Stimulated activated effector memory CD8-positive, alpha-beta T cell treated with anti-CD3 and anti-CD28 coated beads, Interleukin-12 subunit alpha, Interleukin-12 subunit beta, amount 100 ng/mL, for 72 hours (primary cell): ENCODE measurements at places on chromosomes 11 and 22.

DNA sequence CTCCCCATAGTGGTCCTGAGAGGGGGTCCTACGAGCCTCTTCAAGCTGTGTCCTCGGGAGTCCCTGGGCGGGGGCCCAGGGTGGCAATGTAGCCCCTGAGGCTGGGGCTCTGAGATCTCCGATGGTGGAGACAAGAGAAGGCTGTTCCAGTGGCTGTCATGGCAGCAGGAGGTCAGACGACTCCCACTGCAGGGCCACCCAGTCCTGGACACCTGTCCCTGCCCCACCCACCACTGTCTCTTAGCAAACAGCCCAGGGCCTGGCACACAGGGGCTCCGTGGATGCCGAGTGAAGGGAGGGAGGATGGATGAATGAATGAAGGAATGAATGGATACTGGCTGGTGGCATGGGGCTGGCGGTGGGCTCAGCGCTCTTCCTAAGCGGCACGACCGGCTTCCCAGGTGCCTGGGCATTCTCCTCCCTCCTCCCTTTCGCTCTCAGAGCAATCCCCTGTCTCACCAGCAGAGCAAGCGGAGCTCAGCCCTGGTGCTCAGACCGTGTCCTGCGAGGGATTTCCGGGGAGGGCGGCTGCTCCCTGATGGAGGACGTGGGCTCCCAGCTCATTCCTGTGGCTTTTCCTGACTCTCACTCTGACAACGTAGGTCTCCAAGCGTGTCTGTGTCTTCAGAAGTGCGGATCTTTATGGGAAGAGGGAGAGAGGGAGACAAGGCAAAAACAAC is 1272.6 kb downstream of the BRD1 start:
- DNase-seq: no peak

DNA sequence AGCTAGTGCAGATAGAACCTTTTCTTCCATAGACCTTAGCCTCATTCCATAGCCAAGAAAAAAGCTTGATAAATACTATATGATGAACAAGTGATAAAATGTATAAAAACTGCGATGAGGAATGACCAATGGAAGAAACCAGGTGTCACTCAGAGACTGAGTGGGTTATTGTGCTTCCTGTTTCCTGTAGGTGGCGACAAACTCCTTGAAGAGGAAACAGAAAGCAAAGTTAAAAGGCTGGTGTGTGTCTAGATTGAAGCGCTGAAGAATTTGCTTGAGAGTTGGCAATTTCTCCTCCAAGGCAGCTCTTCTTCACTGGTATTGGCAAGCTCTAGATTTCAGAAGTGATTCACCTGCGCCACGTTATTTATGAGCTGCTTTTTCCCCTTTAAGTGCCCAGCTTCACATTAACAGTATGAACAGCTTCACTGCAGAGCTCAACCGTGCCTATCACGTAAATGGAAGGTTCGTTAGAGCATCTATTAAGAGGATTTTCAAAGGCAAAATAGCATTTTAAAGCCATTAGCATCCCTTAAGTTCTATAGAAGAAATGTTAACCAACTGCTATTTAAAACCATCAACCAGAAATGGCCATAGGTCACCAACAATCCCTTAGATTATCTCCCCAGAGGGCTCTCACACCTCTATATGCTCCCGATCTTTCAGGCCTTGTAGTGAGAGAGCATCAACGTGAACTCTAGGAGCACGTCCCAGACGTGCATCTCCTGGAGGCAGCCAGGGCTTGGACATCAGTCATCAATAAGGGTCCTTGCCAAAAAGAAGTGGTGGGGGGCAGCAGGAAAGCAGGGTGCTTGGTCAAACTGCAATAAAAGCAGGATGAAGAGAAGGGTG is 179.4 kb downstream of the CADM1 start:
- DNase-seq: peak; percentile 51

DNA sequence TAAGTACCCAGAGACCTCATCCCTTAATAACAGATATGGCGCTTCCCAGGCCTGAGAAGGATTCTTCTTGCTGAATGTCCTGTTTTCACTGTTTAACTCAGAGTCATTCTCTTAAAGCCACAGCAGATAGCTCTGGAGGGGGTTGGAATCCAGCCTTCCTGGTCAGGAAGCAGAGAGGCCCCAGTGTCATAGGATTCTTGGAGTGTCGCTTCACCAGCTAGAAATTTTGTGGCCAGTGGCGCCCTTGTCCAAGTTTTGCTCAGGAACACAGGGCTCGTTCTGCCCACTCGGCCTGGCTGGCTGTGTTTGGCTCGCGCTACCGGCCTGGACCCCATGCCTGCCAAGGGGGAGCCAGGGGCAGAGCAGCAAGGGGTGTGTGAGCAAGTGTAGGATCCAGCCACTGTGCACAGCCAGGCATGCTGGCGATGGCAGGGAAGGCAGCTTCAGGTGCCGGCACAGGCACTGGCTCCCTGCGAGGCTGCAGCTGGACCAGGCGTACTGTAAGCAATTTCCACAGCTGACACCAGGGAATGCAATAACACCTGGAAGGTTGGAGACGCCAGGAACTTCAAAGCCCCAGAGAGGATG is 214.8 kb upstream of the SESN3 start:
- no peak for DNase-seq

GRCh38 chr11:2777386-2777785 is 77.6 kb upstream of the KCNQ1OT1 start:
- DNase-seq: no peak

GRCh38 chr22:40033586-40034380 is 39.0 kb downstream of the FAM83F start:
- no peak for DNase-seq

DNA sequence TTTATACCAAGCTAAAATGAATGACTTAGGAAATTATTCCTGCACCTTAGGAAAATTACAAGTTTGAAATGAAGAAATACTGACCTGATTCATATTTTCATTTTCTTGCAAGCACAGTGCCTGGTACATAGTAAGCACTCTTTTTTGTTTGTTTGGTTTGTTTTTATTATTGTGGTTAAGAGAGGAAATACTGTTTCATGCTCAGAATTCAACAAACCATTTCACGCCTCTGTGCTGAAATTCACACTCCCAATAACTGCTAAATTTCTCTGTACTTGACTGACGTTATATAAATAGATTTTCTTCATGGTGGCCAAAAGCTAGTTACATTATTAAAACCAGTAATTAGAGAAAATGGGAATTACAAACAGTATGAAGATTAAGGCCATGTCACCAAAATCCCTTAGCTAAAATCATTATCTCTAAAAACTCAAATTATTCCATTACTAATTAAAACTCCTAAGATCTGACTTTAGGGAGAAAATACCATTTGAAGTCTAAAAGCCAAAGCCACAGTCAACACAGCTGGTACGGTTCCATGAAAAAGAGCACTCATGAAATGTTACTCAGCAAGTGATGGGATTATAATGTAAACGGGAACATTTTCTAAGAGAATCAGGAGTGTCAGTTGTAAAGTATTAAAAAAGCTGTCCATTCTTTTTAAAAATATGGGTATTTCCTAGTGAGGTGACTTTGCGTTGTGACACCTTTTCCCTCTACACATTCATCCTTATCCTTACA is 77.8 kb upstream of the DDI1 start:
- no peak for DNase-seq

DNA sequence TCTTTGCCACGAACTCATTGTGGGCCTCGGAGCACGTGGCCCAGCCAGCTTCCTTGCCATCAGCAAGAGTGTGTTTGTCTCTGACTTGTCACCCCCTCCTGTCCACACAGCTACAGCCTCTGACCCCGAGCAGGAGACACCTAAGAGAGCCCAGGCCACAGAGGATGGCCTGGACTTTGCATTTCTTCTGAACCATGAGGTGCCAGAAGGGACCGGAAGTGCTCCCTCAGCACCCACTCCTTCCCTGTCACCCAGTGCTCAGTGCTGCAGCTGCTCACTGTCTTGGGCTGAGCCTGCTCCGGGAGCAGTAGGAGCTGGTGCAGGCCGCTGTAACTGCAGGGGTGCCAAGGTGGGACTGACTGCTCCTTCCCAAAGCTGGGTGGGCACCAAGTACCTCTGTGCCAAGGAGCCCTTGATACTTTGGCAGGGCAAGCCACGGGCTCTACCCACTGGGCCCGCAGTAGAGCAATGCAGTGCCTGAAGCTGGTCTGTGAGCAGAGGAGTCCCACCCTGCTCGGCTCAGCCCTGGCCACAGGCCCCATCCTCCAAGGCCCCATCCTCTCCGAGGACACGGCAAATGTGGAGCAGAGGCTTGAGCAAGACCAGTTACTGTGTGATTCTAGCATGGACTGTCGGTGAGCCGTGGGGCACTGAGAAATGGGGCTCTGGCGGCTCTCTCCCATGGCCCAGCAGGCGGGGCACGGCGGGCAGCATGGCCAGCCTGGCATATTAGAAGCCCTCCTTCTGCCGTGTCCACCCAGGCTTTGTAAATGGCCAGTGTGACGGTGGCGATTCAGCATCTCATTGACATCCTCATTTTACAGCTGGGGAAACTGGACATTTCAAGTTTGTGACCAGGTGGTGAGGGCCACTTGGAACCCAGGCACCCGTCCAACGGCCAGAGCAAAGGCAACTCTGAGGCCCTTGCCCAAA is 6.3 kb downstream of the GRK2 start:
- peak; percentile 69 for DNase-seq

DNA sequence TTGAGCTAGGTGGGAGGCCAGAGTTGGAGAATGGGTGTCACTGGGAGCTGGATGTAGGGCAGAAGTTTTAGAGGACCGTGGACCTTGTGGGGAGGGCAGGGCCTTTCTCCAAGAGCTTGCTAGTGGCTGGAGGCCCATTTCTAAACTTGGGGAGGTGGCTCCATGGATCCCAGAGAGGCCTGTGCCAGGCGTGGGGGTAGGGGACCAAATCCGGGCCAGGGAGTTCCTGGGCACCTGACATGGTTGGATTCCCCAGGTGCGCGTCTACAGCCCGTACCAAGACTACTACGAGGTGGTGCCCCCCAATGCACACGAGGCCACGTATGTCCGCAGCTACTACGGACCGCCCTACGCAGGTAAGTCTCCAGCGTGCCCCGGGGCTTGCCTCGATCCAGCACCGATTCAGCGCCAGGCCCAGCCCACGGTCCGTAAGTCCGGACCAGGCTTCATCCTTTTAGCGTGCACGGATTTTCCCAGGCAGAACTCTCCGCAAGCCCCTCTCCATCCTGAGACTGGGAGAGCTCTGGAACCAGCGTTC is 14.2 kb downstream of the PLEKHB1 start:
- no peak for DNase-seq

GRCh38 chr11:114478768-114479167 is 39.5 kb downstream of the REXO2 start:
- DNase-seq: no peak

DNA sequence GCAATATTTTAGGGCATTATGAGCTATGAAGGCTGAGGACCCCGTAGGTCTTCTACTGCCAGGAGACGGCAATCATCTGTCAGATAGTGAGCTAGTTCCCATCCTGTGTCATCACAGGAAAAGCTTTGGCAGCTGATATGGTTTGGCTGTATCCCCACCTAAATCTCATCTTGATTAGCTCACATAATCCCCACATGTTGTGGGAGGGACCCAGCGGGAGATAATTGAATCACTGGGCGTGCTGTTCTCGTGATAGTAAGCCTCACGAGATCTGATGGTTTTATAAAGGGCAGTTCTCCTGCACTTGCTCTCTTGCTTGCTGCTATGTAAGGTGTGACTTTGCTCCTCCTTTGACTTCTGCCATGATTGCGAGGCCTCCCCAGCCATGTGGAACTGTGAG is 18.1 kb downstream of the CSRP3 start:
- DNase-seq: no peak

DNA sequence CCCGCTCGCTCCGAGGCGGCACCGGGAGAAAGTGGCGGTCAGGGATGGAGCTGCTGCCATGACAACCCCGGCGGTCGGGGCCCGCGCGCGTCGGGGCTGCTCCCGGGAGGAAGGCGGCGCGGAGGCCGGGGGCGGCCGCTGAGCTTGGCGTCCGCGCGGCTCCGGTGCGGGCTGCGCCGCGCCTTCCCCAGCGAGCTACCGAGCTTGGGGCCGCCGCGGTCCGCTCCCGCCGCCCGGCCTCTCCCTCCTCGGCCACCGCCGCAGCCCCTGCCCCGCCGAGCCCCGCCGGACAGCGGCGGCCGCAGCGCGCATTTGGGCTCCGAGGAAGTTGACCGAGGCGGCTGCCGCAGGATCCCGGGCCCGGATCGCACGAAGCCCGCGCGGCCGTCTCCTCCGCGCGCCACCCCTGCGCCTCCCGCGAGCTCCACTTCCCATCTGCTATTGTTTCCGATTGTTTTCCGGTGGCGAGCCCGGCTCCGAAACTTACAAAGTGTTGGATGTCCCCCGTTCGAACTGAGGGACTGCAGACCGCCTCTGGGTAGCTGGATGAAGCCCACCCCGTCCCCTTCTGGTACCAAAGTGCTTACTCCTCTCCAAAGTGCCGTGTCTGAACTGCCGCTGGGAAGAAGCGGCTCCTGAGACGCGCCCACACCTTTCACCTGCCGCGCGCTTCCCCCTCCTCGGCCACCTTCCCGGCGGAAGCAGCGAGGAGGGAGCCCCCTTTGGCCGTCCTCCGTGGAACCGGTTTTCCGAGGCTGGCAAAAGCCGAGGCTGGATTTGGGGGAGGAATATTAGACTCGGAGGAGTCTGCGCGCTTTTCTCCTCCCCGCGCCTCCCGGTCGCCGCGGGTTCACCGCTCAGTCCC is 540.3 kb downstream of the NTM start:
- no peak for DNase-seq

- peak; percentile 63 for DNase-seq
Measured at GRCh38 chr22:36977401-36977861, 41.8 kb downstream of the TST start.

DNA sequence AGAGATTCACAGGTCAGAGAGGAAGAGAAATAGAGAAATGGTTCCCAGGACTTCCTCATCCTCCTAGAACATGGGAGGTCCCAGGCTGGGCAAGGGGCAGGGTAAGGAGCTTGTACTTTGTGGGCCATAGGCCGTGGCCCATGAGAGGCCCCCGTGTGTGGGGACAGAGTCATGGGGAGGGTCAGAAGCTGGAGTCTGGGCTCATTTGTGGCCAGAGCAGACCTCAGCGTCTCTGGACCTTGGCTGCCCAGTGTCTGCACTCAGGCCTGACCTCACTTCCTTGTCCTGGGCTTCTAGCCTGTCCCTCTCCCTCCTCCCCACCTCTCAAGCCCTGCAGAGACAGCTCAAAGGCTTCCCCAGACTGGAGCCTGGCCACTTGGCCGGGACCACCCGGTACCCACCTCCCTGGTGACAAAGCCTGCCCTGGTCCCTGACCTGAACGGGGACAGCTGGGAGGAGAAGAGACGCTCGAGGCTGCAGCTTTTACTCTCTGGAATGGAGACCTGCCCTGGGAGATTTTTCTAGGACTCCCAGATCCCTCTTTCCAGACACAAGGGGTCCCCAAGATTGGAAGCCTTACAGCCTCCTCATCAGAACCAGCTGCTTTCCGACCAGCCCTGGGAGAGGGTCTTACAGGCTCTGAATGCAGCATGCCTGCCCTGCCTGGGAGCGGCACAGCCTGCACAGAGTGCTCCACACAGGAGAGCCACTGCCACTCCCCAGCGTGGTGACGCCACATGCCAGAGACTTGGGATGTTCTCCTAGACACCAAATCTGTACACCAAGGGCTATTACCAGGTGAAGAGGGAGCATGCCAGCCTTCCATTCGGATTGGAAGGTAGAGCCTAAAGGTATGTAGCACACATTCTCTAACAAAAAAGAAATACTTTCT is 569.0 kb upstream of the B3GAT1 start:
- DNase-seq: no peak
